Retinal pigment epithelial cell (primary cell): ENCODE measurements at places on chromosomes 1 and 21.

DNA sequence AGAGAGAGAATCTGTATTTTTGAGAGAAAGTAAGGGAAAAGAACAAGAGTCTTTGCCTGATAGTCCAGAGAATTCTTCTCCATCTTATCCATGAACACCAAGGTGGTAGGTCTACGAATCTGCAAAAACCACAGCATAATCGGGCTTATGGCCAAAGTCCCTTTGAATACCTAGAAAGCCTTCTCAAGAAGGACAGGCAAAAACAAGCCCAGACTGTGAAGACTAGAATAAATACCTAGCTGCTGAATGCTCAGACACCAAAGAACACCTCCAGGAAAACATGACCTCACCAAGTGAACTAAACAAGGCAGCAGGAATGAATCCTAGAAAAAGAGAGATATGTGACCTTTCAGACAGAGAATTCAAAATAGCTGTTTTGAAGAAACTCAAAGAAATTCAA lies 79.2 kb downstream of the HFM1 start:
- DNase-seq, result no peak

- DNase-seq, result no peak
These were observed 29.6 kb downstream of the RGS5 start for GRCh38 chr1:163173121-163173520.

DNA sequence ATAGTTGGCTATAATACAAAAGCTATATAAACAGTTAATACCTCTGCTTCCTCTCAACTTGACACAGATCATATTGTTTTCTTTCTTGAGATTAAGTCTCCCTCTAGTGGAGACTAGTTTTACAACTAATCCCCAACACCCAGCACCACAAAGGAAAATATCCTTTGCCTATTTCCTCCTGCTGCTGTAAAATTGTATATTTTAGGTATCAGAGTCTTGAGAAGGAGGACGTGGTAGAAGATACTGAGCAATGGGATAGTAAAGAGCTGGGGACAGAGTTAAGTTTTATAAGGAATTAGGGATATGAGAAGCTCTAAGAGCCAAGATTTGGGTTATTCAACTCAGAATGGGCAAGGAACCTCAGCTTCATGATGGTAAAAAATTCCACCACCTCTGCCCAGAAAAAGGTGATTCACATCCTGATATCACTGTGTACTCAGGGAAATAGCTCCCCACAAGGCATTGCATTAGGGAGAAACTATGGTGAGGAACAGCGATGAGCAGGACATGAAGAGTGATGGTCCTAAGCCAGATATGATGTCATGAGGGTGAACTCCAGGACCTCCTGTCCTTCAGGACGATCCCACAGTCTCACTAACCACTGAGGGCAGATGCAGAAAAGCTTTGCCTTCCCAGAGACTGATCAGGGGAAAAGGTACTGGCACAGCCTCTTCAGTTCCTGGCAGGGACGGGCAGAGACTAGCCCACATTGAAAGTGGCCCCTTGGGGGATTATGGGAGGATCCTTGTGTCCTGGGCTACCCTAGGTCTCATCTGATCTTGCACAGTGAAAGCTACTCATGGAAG lies 14.7 kb upstream of the CFAP126 start:
- no peak for DNase-seq

GRCh38 chr1:48680411-48681035 lies 96.2 kb downstream of the BEND5 start:
- no peak for DNase-seq

- no peak for DNase-seq
These were observed 30.6 kb downstream of the HYI start for GRCh38 chr1:43422995-43423671.

DNA sequence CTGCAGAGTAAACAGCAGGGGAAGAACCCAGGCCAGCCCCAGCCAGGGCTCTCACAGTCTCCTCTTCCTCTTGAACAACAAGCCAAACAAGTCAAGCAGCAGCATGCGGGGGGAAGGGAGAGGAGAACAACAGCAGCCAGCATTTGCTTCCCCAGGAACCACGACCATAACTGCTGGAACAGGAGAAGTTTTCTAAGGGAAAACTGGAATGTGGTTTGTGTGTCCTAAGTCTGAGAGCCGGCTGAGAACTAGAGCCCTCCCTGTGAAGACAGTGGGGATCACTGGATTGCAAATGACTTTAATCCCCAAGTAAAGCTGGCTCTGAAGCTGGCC lies 48.2 kb downstream of the COQ8A start:
- no peak for DNase-seq
